Stimulated activated CD4-positive, alpha-beta T cell treated with anti-CD3 and anti-CD28 coated beads, TNF-alpha, amount 100 ng/mL, for 48 hours (primary cell): ENCODE measurements at places on chromosomes 12 and 14.

GRCh38 chr12:124008595-124008994, 35.6 kb downstream of the ZNF664 start:
- DNase-seq = no peak

GRCh38 chr14:74860899-74861733, 14.8 kb downstream of the PROX2 start:
- DNase-seq = peak; percentile 77

GRCh38 chr14:99132821-99133635, 139.0 kb downstream of the BCL11B start:
- no peak for DNase-seq

DNA sequence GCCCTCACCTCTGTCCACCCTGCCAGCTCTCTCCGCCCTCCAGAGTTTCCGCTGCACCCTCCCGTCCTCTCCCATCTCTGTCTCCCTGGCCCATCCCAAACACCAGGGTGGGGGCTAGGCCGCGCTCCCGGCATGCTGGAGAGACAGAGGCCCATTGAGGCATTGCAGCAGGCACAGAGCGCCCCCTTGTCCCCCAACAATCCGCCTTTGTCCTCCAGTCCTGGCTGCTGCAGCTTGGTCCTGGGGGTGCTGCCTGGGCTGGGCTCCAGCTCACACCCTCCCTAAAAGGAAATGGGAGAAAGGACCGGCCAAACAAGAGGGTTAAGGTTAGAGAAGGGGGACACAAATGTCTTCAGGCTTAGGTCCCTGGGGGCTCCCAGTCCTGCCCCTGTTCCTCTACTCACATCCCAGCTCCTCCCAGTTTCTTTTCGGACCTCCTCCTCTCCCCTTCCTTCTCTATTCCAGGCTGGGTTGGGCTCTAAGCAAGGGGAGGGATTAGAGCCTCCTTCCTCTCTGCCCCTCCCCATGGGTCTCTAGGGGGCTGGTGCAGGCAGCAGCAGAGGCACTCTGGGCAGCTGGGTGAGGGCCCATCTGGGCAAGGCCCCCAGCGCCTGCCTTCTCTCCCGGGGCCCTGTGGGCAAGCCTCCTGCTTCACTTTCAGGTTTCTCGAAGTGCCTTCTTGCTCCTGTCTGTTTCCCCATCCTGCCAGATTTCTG, at the start of gene CMTM5:
TSS of gene CMTM5 (plus strand) at position 565 of the 716 bp plus-strand sequence. CDS start 206 bp downstream, outside the sequence.
- DNase-seq = no peak
